ENCODE measurements at places on chromosomes 13 and 19.

DNA sequence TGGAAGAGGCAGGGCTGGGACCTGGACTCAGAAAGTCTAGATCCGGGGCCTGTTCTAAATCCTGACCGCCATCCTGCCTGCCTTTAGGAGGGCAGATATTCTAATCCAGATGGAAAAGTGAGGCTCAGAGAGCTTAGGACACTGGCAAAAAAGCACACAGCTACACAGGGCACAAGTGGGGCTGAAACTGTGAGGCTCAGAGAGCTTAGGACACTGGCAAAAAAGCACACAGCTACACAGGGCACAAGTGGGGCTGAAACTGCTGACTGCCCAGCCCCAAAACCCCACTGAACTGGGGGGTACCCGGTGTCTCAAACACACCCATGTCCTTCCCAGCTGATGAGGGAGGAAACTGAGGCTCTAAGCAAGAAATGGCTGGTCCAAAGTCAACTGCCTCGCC lies 2.0 kb downstream of the AKT1S1 start:
- DNase-seq, result no peak

DNA sequence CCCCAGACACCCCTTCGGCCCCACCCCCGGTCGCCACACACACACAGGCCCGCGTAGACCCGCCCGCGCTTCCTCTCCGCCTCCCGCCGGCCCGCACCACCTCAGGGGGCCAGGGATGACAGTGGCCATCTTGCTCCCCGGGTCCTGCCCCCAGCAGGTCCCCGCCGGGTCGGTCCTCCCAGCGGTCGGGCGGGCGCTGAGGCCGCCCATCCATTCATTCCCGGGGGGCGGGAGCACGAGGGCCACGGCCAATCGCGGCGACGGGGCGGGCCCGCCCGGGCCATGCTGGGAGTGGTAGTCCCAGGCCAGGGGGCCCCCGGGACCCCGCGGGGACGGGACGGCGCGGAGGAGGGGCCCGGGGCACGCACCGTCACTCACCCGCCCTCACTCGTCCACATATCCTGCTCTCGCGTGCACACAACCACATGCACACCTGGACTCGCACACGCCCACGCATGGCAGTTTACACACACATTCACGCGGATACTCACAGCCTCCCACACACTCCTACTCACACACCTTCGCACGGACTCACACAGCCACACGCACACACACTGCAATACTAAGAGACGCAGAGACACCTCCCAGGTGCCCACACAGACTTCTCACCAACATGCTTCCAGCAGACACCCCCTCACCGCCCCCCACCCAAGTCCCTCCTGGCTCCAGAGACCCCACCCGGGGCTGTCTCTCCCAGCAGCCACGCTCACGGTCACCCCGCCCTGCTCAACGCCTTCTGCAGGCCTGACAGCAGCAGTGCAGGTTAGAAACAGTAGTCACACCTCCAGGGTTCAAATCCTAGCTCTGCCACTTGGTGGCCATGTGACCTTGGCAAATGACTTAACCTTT lies at the start of gene DPF1:
Gene DPF1 (minus strand): TSS at position 209 of the 849 bp plus-strand sequence. CDS start 80 bp downstream, at position 129.
- DNase-seq, result peak; percentile 36

DNA sequence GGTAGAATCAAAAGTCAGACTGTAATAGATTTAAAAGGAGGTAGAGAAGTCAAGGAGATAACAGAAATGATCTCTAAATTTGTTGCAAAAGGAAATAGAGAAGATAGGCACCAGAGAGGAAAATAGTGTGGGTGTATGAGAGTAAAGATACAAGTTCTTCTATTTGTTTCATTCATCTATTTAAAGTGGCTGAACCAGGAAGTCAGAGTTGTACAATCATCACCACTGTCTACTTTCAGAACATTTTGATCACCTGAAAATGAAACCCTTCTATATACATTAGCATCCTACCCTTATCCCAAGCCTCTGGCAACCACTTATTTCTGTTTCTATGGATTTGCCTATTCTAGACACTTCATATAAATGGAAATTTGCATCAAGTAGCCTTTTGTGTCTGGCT lies 36.7 kb downstream of the INTS6 start:
- no peak for DNase-seq

- peak; percentile 82 for DNase-seq
These were observed 338.8 kb upstream of the DACH1 start for GRCh38 chr13:72205773-72206172.

DNA sequence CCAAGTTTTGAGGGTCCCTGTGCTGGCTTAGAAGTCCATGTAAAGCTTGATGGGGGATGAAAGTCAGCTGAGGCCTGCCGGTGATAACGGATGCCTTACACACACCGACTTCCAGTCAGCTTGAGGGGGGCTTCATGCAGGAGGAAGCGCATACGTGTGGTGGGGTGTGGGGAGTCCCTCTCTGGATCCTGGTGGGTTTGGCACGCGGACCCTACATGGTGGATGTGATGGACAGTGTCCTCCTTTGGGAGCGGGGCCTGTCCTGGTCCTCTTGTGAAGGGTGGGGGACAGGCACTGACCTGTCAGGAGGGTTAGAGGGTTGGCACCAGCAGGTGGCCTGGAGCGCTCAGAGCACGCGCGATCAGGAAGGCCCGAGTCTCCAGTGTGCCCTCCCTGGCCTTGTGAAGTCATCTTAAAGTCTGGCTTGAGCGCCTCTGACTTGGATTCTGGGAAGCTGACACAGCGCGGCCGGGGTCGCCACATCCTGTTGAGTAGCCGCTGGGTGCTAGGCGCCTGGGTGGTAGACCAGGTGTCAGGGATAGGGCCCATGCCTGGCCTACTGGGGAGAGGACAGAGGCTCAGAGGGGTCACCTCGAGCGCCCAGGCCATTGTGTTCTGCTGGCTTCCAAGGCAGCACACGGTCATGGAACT lies 2.9 kb downstream of the DAZAP1 start:
- DNase-seq, result peak; percentile 65

DNA sequence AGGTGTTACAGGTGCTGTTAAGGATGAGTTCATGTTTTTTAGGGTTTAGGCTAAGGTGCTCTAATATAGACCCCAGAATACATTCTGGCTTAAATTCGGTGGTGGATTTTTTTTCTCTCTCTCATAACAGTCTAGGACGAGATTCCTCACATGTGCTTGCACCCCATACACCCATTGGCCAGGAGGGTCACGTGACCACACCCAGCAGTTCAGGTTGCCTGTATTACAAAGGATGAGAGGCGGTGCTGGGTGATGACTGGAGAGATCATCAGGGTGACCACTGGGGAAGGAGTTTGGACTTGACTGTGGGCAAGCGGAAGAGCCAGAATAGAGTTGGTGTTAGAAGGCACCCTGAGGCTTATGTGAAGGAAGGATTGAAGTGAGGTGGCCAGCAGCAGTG lies 27.7 kb downstream of the PPP2R1A start:
- DNase-seq, result no peak

DNA sequence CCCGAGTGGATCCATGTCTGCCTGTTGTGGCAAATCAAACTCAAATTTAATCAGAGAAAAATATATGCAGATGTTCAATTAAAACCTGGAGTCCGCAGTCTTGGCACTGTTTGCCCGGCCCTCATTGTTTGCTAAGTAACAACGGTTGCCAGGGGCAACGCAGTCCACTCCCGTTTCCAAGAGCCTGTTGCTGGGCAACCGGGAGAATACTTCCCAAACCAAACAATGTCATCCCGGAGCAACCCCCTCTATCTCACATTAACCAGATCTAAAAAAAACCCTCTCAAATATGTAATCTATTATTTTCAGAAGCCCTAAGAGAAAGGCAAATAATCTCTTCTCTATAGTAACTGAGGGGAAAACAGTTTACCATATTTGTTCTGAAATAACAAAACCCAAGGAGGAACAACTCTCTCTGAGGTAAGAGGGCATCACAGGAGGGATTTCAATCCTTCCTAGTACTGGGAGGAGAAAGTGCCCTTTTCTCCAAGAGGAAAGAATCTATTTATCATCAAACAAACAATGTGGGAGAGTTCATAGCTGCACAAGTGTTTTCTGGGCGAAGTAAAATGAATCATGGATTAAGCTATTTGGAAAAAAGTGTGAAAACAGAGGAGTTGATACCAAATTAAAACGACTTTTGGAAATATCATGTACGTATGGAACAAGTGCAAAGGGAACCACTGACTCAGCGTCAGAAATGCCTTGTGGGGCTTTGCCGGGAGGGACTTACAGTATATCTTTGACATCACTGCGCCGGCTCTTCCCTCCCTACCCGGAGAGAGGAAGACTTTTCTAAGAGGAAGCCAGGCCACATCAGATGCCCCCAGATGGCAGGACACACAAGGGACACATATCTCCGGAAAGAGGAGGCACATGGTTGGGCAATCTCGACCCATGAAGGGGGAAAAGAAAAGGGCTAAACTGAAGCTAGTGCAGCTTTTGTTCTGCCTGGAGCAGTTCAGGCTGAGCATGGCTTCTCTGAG lies 43.3 kb downstream of the RFX2 start:
- DNase-seq, result peak; percentile 88

DNA sequence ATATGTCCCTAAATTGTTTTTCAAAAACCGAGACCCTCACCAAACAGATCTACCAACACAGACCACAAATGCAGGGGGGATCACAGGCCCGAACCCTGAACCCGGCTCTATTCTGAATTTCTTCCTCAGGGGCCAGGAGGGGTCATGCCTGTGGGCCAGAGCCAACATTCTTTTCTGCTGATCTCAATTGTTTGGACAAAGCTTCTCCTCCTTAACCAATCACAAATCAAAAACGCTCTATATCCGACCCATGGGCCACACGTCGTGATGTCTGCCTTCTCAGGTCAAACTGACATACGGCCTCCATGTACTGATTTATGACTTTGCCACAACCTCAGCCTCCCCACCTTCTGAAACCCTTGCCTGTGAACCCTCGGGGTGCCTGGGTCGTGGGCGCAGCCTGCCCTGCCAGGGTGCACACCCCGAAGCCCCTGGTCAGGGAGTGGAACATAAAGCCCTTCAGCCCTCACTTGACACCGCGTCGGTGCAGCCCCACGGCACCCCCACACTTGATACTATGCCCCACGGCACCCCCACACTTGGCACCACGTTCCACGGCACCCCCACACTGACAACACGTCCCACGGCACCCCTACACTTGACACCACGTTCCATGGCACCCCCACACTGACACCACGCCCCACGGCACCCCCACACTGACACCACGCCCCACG lies 58.4 kb upstream of the C13orf46 start:
- peak; percentile 67 for DNase-seq

- peak; percentile 100 for DNase-seq
These were observed 531.3 kb downstream of the RFC3 start for GRCh38 chr13:34349091-34349722.

- DNase-seq, result no peak
These were observed 624.4 kb upstream of the KLHL1 start for GRCh38 chr13:70732611-70733010.

GRCh38 chr19:54431255-54431838 lies 16.1 kb downstream of the TTYH1 start:
- DNase-seq, result peak; percentile 31

DNA sequence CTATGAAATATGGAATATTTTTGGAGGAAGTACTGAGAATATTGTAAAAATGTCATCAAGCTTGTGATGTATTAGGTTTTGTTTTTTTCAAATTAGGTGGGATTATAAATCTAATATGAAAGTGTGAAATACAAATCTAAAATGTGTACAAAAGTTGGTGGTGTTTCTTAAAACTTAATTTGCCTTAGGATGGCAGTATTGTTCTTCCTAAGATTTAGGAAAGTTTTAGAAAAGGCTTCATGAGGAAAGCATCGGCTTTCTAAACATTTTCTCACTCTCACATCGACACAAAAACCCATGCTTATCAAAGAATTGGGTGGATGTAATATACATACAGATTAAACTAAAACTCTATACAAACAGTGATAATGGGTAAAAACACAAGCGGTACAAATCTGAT lies 972.0 kb upstream of the PCDH20 start:
- no peak for DNase-seq

- no peak for DNase-seq
These were observed 20.4 kb upstream of the ZNF91 start for GRCh38 chr19:23415561-23416191.

DNA sequence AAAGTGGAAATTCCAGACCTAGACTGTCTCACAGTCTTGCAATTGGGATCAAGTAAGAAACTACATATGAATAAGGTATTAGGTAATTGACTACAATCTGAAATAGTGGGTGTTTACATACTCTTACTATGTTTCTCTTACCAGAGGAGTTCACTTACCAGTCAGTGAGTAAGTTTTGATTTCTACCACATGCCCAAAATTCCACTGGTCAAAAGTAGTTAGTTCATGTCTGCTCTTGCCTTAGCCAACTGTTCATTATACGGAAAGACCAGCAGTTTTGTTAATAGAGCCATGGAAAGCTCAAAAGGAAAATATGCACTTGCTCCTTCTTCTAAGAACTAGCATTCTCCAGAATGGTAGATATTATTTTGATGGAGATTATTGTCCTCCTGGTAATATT lies 490.8 kb downstream of the RFC3 start:
- peak; percentile 78 for DNase-seq

- DNase-seq, result no peak
These were observed 65.9 kb upstream of the ZNF599 start for GRCh38 chr19:34838753-34839431.

GRCh38 chr13:92412481-92412880 lies 814.1 kb upstream of the GPC6 start:
- no peak for DNase-seq

DNA sequence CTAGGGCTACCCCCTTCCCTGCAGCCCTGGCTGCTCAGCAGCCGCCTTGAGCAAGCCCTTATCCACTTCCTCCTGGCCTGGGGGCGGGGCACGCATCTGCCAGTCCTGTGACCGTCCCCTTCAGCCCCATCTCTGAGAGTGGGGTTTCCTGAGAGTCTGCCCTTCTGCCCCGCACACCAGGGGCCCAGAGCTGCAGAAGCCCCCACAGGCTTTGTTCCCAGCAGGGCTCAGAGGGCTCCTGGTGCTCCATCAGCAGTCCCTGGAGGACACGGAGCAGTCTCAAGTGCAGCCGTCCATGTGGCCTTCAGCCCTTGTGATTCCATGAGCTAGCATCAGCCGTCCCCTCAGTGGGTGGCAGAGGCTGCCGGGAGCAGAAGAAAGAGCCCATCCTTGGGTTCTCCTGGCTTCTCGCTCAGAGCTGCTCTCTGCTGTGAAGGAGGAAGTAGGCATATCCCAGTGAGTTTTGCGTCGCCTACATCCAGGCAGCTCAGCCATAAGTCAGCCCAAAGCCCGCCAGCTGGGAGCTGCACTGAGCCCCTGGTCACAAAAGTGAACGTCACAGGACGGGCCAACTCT lies 16.3 kb downstream of the MYO9B start:
- DNase-seq, result no peak

- no peak for DNase-seq
These were observed 11.6 kb downstream of the GZMM start for GRCh38 chr19:555474-555808.

GRCh38 chr13:64457976-64458375 lies 2772.2 kb downstream of the PCDH9 start:
- peak; percentile 27 for DNase-seq

GRCh38 chr13:21798181-21798580 lies 127.3 kb downstream of the FGF9 start:
- DNase-seq, result no peak

DNA sequence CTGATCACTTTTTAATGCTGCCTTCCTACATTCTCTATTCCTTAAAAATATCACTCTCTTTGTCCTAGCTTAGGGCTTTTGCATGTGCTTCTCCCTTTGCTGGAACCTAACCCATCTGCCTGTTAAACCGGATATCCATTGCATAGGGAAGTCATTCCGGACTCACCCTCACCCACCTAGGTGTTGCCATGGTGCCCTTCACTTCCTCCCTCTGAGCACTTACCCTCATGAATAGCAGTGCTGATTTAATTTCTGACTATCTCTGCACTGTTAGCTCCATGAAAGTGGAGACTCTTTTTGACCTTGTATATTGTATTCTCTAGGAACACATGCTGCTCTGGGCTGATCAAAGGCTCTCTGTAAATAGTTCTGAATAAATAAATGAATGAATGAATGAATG lies 401.9 kb downstream of the PCDH20 start:
- no peak for DNase-seq

Data from astrocyte (in vitro differentiated cells and primary cell).